Forelimb muscle (tissue), 1 donor: ENCODE measurements at places on chromosomes 4 and X. TPM values are rescaled to one million over a fixed set of nuclear protein-coding genes. Genes with fewer than 3 reads are reported as not detected.

GRCh38 chr4:124527364-124527763 lies 185.2 kb downstream of the ANKRD50 start:
- DNase-seq: no peak

The GRPR gene
- 0.72 TPM for polyA plus RNA-seq

The PHKA1 gene
- polyA plus RNA-seq: 3.0 TPM

GRCh38 chr4:139972305-139972704 lies 181.7 kb downstream of the MAML3 start:
- DNase-seq: no peak

DNA sequence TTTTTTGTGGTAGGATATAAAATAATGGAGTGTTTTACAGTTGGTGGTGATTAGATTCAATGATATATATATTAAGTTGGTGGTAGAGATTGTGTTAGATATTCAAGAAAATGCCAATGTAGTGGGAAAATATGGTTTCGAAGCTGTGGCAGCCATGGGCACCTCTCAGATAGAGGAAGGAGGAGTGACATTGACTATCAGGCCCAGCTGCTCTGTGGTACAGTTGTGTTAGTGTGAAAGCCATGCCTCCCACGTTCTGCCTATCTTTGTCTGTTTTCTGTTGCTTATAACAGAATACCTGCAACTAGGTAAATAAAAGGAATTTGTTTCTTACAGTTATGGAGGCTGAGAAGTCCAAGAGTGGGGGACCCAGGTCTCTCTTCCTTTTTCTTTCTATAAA lies 101.9 kb downstream of the ARHGAP10 start:
- DNase-seq: no peak

- DNase-seq: no peak
Measured at GRCh38 chrX:153342762-153343558, 9.0 kb downstream of the ZNF275 start.

- DNase-seq: no peak
Measured at GRCh38 chr4:140702096-140702757, 54.0 kb downstream of the TBC1D9 start.

- DNase-seq: no peak
Measured at GRCh38 chr4:147786031-147786430, 54.1 kb downstream of the ARHGAP10 start.

- DNase-seq: no peak
Measured at GRCh38 chr4:111770514-111770913, 374.7 kb upstream of the FAM241A start.

GRCh38 chr4:1684506-1685234 lies 557 bp upstream of the FAM53A start:
- no peak for DNase-seq

GRCh38 chr4:96120206-96120605 lies 280.3 kb downstream of the PDHA2 start:
- no peak for DNase-seq

The ASMT gene
- not detected for polyA plus RNA-seq

DNA sequence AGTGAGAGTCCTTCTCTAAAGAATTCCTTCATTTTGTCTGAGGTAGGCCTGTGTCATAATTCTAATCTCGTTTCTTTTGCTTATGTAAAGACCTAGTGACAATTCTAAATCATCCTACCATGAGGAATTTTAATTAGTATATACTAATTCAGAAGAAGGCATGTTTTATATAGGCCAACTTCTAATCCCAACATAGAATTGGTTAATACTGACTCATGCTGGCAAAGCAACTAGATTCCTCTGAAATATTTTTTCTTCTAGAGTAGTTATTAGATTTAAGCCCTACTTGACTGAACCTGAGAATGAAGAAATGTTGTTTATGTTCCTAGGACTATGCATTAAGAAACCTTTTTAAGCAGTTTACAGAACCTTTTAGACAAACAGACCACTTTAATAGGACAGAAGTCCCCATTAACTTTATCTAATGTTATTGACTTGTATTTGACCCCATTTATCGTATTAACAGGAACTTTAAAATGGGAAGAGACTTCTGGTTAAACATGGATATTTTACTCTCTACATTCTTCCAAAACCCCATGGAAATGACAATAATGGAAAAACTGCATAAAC lies 56.1 kb upstream of the EIF1AX start:
- no peak for DNase-seq

GRCh38 chrX:145848448-145848847 lies 30.8 kb downstream of the SLITRK2 start:
- no peak for DNase-seq

- no peak for DNase-seq
Measured at GRCh38 chrX:72180539-72180938, 1.0 kb upstream of the PIN4 start.

DNA sequence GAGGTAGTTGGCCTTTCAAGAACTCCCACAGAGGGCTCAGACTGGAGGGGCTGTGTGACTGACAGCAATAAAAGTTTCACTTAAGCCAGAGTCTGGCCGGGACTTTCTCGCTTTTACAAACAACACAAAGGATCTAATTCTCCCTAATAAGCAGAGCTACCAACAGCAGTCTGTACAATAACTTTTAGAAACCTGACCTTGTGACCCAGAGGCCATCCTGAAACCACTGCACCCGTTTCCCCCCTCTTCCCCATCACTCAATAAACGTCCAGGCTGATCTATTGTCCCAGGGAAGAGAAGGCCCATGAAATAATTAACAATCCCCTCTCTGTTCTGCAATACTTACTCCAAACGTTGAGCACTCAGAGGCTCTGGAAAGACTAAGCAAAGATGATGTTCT lies 442.4 kb downstream of the ZIC3 start:
- DNase-seq: no peak

DNA sequence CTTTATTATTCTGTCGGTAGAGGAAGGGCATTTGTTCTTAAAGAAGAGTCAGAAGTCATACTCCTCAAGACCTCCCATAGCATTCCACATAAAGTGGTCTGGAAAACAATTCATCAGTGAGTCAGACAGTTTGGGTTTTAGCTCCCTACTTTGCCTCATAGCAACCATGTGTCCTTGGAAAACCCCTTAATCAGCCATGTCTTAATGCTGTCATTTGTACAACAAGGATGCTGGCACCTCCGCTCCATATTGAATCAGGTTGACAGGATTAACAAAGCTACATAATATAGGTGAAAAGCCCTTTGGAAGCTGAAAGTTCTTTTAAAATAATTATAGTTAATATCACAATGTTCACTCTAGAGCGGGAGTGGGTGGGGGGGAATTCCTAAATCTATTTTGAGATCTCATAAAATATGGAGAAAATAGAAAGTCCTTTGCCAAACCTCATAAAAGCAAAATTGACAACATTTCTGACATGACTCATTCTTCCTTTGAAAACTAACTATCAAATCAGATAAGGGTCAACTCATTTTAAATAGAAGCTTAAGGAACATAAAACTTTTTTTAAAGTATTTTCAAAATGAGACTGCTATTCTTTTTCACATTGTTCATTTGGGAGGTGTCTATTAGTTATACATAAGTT lies 37.3 kb upstream of the GUCY1A1 start:
- DNase-seq: no peak

DNA sequence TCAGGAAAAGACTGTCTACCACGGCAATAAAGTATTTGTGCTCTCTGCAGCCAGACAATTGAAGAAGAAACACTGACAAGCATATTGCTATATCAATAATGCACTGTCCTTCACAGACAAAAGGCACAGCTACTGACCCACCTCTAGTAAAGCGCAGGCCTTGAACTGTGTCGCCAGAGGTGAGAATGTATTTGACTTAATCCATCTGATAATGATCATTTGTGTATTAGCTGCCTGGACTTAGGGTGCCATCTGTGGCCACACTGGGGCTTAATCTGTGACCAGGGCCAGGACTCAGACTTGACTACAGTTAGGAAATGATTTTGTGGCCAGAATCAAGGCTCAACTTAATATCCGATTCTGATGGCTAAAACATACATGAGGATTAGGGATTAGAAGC lies 260.4 kb downstream of the SMARCA1 start:
- DNase-seq: no peak

- peak; percentile 77 for DNase-seq
Measured at GRCh38 chrX:115344885-115345614, 55.5 kb downstream of the LUZP4 start.

DNA sequence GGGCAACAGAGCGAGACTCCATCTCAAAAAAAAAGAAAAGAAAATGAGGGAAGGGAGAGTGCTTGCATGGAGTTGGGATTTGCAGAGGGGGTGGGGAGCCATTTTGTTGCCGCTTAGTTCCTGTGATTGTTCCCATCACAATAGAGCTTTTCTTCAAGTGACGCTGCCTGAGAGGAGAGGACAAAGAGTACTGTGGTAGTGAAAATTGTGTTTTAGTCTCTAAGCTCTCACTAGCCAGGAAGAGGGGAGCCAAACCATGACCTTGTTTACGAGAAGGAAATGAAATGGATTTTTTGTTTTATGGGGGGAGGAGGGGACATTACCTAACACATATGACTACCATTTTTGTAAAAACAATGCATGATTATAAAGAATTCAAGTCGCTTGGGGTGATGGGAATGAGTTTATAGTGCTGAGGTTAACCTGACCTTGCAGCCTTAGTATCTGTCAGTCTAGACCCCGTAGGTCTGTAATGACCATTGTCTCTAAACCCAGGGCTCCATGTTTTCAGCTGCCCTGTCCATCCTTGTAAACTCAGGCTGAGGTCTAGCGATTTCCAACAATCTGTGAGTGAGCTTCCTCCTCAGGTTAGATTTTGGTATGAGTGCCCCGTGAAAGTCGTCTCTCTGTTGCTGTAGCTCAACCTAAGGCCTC lies 18.8 kb downstream of the SRD5A3 start:
- no peak for DNase-seq

The FAM114A1 gene
- 50.2 TPM for polyA plus RNA-seq

GRCh38 chr4:100189820-100190642 lies at the start of gene DDIT4L:
TSS of gene DDIT4L (minus strand) at chr4:100190468. CDS start at chr4:100189983, 485 bp downstream.
- DNase-seq: no peak

DNA sequence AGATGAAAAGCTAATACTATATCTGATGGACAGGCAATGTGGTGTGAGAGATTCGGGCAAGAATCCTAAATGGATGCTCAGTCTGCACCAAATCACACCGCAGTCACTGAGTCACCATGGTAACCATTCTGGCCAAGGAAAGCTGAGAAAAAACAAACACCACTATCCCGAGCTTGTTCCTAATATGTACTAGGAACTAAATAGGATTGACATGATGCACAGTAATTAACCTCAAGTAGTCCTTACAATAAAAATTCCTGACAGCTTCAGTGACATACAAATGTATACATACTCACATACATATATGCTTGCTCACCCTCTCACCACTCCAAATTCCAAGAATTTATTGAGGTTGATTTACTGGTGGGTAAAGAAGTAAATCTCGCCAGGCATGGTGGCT lies 1.1 kb upstream of the RAB40A start:
- no peak for DNase-seq

DNA sequence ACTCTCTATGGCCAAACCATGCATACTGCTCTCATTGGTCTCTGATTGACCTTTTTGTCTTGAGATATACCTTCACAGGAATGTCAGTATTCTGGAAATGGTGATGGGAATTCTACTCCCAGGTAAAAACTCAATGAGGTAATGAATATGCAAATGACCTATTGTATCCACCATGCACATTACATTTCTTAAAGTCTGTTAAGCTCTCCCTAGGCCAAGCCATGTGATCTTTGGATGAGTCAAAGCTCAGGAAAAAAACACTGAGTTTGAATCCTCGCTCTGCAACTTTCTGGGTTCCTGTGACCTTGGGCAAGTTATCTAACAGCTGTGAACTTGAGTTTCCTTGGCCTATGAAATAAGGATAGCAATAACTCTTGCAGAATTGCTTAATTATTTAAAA lies 175.4 kb downstream of the PPP1R2C start:
- DNase-seq: no peak

GRCh38 chrX:129576539-129576938 lies 36.5 kb downstream of the OCRL start:
- DNase-seq: no peak

The SLC25A43 gene
- 8.3 TPM for polyA plus RNA-seq

GRCh38 chr4:32462944-32463343 lies 1742.8 kb downstream of the PCDH7 start:
- no peak for DNase-seq

DNA sequence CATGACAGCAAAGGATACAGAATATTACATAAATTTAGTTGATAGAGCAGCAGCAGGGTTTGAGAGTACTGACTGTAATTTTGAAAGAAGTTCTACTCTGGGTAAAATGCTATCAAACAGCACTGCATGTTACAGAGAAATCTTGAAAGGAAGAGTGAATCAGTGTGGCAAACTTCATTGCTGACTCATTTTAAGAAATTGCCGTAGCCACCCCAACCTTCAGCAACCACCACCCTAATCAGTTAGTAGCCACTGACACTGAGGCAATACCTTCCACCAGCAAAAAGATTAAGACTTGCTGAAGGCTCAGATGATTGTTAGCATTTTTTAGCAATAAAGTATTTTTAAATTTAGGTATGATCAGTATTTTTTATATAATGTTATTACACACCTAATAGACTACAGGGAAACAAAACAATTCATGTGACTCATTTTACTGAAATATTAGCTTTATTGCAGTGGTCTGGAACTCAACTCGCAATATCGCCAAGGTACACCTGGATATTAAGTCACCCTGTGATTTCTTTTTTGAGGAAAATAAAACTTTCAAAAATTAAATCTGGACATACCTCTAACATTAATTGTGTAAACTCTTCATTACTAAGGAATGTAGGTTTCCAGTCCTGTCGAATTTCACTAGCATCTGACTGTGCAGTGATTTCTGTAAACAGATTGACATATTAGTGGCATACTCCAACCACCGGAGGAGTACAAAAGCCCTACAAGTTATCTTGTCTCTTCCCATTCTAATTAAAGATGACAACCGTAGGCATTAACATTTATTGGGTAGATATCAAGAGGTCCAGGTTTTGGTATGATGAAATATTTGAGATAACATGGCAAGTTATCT lies 71.1 kb downstream of the CLOCK start:
- no peak for DNase-seq

GRCh38 chr4:41575207-41575606 lies 37.2 kb downstream of the LIMCH1 start:
- no peak for DNase-seq

DNA sequence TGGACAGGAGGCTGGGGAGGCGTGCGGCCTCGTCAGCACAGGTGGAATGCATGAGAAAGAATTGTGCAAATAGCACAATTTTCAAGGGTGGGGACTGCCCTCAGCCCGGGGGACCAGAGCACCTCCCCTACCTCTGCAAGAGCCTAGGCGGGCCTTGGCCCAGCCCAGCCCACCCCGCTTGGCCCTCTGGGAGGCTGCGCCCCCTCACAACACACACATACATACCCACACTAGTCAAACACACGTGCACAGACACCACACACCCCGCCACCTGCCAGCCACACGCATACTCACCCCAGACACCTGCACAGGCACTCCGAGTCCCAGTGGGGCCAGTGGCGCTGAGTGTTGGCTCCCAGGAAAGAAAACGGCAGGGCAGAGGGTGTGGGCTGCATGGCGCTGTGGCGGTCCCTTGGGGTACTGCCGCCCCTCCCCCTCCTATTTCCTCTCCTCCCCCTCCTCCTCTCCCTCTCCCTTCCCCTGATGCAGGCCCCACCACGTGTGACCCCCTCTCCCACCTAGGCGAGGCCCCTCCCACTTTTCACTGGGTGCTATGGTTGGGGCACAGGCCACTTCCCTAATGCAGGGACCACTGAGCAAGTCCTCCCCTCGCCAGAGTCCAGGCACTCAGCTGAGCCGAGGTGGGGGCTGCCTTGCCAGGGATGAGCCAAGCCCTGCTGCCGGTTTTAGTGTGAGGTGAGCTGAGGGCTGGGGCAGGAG lies 84.5 kb downstream of the FAM53A start:
- DNase-seq: no peak
